Midbrain (tissue), 1 donor: ENCODE measurements at places on chromosomes 16 and 17.

GRCh38 chr17:30521766-30522165, 44.6 kb downstream of the GOSR1 start:
- DNase-seq, result no peak

- DNase-seq, result peak; percentile 77
Observed at GRCh38 chr17:7667656-7668406, 17.1 kb downstream of the ATP1B2 start.

DNA sequence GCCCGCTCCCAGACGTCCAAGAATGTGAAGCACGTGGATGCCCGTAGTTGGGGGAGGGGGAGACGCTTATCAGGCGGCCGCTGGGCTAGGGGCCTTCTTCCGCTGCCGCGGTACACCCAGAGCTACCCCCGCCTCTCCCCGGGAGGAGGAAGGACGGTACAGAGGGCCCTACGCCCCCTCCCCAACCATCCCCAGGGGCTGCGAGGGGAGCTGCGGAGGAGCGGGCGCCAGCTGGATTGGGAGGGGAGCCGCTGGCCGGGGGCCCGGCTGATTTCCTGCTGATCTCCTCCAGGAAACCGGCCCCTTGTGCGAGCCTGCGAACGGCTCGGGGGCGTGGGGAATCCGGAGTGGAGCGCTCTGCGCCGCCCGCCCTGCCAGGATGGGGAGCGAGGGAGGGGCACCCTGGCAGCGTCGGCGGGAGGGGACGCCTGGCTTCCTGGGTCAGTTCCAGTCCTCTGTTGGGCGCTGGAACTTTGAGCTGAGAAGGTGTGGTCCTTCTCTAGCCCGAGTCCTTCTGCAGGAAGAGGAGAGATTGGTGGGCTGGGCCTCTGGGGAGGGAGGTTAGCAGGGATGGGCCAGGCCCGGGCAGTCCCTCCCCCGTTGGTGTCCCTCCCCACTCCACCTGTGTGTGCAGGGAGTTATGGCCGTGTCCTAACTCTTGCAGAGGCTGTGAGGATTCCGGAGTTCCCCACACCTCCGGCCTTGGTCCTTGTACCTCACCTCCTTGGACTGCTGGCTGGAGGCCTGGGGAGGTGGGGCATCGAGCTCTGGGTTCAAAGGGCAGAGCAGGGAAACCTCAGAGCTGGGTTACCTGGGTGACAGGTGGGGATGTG, 19.2 kb downstream of the GJD3 start:
- peak; percentile 26 for DNase-seq

DNA sequence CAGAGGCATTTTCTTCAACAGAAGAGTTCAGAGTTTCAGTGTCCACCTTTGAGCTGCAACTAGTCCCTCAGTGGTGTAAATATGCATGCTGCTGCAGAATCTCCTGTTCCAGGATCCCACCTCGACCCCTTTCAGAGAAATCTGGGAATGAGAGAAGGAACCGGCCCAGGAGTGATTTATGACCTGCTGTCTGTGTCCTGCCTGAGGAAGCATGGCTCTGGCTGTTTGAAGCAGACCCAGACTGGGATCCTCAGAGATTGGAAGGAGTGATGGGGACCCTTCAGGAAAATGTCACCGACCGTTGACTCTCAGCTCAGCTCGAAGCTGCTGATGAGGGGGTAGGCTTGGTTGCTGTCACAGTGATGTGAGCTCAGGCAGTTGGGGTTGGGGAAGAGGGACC, 8.4 kb upstream of the MAF start:
- no peak for DNase-seq

GRCh38 chr16:11234884-11235702, 20.9 kb downstream of the SOCS1 start:
- DNase-seq, result no peak

DNA sequence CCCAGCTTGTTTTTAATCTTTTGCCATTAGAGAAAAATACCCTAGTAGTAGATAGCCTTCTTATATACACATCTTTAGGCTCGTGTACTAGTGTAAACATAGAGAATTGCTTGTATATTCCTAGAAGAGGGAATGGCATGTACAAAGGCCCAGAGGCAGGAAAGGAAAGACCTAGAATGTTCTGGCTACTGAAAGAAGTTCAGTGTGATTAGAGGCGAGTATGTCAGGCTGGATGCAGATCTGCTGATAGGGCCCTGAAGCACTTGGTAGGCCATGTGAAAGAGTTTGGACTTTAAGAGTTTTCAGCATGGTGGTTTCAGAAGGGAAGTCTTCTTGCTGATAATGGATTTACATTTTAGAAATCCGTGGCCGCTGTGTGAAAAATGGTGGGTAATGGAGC, 17.4 kb downstream of the CTCF start:
- DNase-seq, result no peak

DNA sequence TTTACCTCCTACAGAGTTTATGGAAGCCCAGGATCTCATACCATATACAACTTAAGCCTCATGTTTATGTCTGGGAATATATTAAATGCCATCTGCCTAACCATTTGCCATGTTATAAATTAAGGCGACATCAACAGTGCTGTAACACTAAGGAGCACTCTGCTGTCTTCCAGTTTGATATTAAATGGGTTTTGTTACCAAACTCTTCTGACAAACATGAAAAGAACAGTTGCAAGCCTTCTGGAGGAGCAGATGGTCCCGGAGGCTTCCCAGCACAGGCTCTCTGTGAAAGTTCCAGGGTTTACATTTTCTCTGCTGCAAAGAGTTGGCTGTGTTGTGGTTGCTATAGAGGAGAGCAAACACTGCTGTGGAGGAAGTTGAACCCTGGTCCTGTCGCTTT, 545.3 kb upstream of the SALL1 start:
- no peak for DNase-seq

DNA sequence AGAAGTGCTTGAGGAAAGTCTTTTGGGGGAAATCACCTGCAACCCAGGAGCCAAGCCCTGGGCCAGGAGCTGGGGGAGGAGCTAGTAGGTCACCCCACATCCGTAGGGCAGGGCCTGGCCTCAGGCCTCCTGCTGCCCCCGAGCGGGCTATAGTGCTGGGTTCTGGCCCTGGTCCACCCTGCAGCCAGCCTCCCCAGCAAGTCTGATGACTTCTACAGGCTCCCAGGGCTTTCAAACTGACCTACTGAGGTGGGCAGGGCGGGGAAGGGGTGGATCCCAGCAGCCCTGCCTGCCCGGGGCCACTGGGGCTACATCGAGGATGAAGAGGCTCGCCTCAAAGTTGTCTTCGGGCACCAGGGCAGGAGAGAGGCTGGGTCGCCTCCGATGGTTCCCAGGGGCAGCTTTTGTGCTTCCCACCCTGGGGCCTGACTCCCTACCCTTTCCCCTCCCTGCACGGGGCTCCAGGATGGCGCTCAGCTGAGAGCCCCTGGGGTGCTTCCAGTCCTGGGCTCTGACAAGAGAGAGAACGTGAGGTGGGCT, 5.0 kb downstream of the CENPX start:
- DNase-seq, result no peak

DNA sequence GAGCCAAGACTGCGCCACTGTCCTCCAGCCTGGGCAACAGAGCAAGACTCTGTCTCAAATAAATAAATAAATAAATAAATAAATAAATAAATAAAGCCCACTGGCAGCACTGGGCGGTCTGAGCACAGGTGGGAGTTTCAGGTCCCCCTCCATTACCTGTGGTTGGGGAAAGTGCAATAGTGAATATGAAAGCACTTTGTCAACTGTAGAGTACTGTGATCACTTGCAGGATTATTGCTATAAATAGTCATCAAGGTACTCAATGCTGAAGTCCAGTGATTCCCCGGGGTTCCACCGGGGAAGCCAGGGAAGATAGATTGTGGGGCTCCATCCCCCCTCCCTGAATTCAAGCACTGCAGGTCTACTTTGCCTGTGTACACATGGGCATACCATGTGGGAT, 42.7 kb upstream of the CPNE2 start:
- no peak for DNase-seq

DNA sequence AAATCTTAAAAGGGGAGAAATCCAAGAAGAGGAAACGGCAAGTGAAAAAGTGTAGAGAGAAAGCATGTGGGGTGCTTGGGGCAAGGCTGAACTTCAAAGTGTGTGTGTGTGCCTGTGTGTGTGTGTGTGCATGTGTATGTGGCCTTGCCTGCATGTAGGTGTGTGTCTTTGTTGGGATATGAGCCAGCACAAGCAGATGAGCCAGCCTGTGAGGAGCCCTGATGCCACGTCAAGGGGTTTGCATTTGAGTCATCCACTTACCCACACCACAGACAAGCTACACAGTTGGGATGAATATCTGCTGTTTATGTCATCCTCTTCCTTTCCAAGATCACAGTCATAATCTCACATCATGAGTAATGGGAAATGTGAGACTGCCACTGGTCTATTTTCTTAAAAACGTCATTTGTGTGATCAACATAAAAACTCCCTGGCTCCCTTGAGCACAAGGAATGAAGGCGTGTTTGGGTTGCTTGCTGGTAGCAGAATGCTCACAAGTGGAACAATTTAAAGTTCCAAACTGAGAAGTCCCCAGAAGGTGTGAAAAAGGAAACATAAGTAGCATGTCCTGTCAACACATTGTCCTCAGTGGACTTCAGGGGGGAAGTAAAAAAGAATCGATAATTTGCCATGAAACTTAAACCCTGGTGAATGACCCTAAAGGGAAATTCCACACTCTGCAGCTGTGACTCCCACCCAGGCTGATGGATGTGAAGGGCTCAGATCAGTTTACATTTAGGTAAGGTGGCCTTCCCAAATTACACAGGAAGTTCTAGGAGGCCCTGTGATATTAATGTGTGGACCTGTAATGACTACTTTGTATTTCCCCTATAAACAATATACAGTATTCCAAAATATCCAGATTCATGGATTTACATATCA, 14.7 kb downstream of the KCTD19 start:
- DNase-seq, result no peak

DNA sequence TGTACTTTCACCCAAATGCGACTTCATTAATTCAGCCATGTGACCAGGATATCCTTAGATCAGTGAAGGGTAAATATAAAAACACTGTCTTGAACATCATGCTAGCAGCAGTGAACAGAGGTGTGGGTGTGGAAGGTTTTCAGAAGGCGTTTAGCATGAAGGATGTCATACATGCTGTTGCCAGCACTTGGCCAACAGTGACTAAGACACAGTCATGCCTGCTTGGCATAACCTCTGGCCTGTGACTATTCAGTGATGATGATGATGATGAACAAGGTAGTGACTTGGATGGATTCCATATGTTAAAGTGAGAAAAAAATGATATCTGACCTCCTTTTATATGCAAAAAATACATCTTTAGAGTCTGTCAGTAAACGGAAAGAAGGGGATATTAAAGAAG, 97.9 kb downstream of the MAP2K4 start:
- no peak for DNase-seq
